ENCODE measurements at places on chromosomes 6 and 20. TPM values are rescaled to one million over a fixed set of nuclear protein-coding genes. Genes with fewer than 3 reads are reported as not detected.

Gene TOX2
- total RNA-seq = not detected

Gene PLCB1
- total RNA-seq = 33.3 TPM

Gene IRAK1BP1
- total RNA-seq = 2.9 TPM

Gene CD83
- 1.6 TPM for total RNA-seq

Gene IMPG1
- not detected for total RNA-seq

Gene SLC26A8
- not detected for total RNA-seq

Gene GCNT2
- 0.19 TPM for total RNA-seq

Gene PCMTD2
- 96.7 TPM for total RNA-seq

Gene BPIFA2
- not detected for total RNA-seq

Gene DEFB124
- not detected for total RNA-seq

Gene CAP2
- 71.8 TPM for total RNA-seq

Gene CST1
- not detected for total RNA-seq

Gene ECHDC1
- total RNA-seq = 45.0 TPM

Gene NRN1
- 0.21 TPM for total RNA-seq

Gene FAM229B
- 29.2 TPM for total RNA-seq

Gene TP53RK
- total RNA-seq = 15.4 TPM

Gene LPIN3
- 2.9 TPM for total RNA-seq

Gene MUC21
- total RNA-seq = not detected

Gene ZBP1
- total RNA-seq = not detected

Gene PDYN
- total RNA-seq = not detected

Gene SESN1
- total RNA-seq = 9.4 TPM

Gene SAMD3
- 0.64 TPM for total RNA-seq

Gene CALHM4
- not detected for total RNA-seq

Gene ACOT8
- 23.9 TPM for total RNA-seq

Gene DDR1
- 146 TPM for total RNA-seq

Gene ASIP
- not detected for total RNA-seq

Gene MACROD2
- 2.5 TPM for total RNA-seq

Gene SLC25A27
- total RNA-seq = 8.2 TPM

Gene SLC22A16
- total RNA-seq = not detected

Gene HLA-DOB
- 0.24 TPM for total RNA-seq

Gene NHLRC1
- total RNA-seq = 1.5 TPM

Gene TFAP2D
- not detected for total RNA-seq

Gene KHDC1L
- total RNA-seq = not detected

Gene MDFI
- total RNA-seq = 75.9 TPM

Gene PSORS1C2
- not detected for total RNA-seq

Gene TNFRSF6B
- total RNA-seq = 0.84 TPM

Gene NELFCD
- total RNA-seq = 60.9 TPM

Gene GMPR
- 7.8 TPM for total RNA-seq

Gene PNRC1
- 160 TPM for total RNA-seq
